Epithelial cell of esophagus (primary cell): ENCODE measurements at places on chromosomes 13 and 19.
A peak's percentile ranks its signal among the peaks of the same experiment; 100 is the strongest.

DNA sequence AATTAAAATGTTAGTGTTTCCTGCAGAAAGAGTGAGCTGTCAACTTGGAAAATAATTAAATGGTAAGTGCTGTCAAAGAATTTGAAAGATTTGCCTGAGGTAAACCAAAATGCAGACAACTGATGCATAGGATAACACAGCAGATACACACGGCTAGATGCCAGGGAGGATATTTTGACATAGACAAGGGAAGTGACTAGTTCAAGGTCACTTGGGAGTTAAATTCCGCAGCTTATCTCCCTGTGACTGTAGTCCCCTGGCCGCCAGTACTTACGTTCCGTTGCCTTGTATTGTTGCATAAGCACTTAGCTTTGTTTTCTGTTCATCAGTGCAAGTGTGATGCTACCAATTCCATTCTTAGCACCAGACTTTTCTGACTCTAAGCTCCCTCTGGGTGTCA is 247.3 kb upstream of the MAB21L1 start:
- no peak for DNase-seq

DNA sequence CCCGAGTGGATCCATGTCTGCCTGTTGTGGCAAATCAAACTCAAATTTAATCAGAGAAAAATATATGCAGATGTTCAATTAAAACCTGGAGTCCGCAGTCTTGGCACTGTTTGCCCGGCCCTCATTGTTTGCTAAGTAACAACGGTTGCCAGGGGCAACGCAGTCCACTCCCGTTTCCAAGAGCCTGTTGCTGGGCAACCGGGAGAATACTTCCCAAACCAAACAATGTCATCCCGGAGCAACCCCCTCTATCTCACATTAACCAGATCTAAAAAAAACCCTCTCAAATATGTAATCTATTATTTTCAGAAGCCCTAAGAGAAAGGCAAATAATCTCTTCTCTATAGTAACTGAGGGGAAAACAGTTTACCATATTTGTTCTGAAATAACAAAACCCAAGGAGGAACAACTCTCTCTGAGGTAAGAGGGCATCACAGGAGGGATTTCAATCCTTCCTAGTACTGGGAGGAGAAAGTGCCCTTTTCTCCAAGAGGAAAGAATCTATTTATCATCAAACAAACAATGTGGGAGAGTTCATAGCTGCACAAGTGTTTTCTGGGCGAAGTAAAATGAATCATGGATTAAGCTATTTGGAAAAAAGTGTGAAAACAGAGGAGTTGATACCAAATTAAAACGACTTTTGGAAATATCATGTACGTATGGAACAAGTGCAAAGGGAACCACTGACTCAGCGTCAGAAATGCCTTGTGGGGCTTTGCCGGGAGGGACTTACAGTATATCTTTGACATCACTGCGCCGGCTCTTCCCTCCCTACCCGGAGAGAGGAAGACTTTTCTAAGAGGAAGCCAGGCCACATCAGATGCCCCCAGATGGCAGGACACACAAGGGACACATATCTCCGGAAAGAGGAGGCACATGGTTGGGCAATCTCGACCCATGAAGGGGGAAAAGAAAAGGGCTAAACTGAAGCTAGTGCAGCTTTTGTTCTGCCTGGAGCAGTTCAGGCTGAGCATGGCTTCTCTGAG is 43.3 kb downstream of the RFX2 start:
- peak; percentile 81 for DNase-seq

GRCh38 chr19:16514383-16515019 is 18.3 kb downstream of the C19orf44 start:
- no peak for DNase-seq

GRCh38 chr13:87671031-87671752 is at the start of gene SLITRK5:
TSS of gene SLITRK5 (plus strand) at chr13:87671371. CDS start at chr13:87675389, 4,018 bp downstream.
- DNase-seq = peak; percentile 72

GRCh38 chr13:111492341-111492950 is 172.0 kb downstream of the TEX29 start:
- DNase-seq = no peak

- no peak for DNase-seq
Observed at GRCh38 chr13:47184321-47184720, 287.5 kb upstream of the HTR2A start.

DNA sequence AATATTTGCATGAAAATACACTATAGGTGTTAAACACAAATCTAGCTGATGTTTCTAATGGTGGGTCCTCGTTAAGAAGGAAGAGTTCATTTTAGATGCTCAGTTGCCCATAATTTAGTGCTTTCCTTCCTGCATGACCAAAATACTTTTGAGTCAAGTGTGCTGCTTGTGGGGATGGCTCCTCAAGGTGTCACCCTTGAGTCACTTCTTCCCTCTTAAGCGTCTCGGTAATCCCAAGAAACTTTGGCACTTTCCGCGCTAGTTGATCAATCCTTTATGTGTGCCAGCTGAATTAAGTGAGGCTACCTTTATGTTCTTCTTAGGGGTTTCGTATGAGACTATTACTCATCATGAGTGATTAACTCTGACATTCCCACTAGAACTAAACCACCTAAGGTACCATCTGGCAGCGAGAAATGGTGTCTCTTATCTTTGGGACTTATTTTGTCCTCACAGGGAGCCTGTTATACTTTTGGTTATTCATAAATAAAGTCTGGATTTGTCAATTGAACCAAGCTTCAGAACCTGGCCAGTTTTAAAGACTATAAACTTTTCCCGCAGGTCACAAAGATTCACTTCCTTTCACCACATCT is 106.8 kb downstream of the NHLRC3 start:
- peak; percentile 76 for DNase-seq

- DNase-seq = no peak
Observed at GRCh38 chr13:33229446-33230177, 55.9 kb downstream of the STARD13 start.

DNA sequence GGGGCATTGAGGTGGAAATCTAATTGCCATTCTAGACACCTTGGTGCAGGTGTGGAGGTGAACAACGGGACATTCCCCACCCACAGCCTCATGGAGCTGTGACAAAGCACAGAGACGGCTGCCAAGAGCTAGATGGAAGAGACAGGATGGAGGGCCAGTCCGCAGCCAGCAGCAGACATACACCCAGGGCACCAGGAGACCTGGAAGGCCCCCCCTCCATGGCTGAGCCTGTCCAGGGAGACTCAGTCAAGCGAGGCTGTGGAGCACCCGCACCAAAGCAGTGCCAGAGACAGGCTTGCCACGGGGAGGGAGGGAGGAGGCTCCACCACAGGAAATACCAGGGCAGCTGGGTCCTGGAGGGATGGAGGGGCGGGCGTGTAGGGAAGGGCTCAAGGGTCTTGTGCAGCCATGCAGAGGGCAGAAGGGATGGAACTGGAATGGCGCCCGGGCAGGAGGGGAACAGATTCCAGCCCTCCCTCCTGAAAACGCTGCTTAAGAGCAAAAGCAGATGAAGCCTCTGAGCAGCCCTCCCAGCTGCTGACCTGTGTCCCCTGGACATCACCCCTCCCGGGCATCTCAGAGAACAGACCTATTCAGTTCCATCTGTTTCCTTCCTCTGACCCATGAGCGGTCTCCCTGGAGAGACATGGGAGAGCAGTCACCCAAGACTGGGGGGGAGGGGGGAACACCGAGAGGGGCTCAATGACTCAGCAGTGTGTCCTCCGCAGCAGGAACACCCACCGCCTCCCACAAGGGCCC is 14.4 kb downstream of the EPS15L1 start:
- DNase-seq = peak; percentile 35

- no peak for DNase-seq
Observed at GRCh38 chr19:18746401-18747325, 44.4 kb downstream of the COMP start.

GRCh38 chr13:29310806-29311205 is 284.7 kb downstream of the SLC7A1 start:
- no peak for DNase-seq

DNA sequence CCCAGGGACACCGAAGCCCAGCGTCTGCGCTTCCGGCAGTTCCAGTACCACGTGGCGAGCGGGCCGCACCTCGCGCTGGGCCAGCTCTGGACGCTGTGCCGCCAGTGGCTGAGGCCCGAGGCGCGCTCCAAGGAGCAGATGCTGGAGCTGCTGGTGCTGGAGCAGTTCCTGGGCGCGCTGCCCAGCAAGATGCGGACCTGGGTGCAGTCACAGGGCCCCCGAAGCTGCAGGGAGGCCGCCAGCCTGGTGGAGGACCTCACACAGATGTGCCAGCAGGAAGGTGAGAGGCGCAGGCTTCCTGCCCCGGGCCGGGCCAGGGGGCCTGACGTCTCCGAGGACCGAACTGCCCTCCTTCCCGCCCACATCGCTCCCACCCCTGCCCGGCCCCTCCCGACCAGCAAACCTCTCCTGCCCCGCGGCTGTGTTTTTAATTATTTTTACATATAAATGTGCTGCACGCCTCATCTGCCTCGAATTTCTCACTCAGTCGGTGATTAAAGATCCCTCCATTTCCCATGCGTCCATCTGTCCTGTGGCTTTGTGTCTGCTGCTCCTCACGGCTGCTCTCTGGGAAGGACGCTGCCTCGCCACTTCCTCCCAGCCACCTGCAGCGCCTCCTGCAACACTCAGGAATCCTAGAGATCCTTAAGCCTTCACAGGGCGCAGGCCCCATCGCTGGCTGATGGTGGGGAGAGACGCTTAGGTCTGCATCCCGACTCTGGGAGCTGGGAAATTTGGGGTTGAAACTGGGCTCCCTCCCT is 4.3 kb downstream of the ZSCAN1 start:
- DNase-seq = no peak

GRCh38 chr13:113374511-113375175 is 10.7 kb upstream of the GRTP1 start:
- no peak for DNase-seq

DNA sequence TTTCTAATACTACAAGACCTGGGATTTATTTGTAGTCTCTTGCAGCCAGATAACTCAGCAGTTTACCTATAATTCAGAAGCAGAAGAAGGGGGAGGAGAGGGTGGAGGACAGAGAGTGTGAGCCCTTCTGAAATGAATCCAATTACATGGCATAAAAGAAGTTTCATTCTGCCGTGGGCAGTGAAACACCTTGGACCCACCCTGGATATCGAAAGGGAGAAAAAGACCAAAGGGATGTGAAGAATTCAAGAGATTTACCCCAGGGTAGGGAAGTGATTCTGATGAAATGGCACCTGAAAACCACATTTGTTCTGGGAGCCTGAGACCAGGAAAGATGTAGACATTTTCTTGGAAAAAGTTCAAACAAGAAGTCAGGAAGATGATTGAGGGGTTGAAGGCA is 140.9 kb downstream of the NDFIP2 start:
- DNase-seq = peak; percentile 92

- no peak for DNase-seq
Observed at GRCh38 chr13:33855371-33855895, 37.5 kb downstream of the RFC3 start.

GRCh38 chr13:51997641-51998330 is 13.5 kb downstream of the ATP7B start:
- no peak for DNase-seq

GRCh38 chr19:50551715-50552187 is 16.5 kb downstream of the LRRC4B start:
- no peak for DNase-seq

GRCh38 chr13:66558506-66558905 is 671.6 kb downstream of the PCDH9 start:
- DNase-seq = no peak

DNA sequence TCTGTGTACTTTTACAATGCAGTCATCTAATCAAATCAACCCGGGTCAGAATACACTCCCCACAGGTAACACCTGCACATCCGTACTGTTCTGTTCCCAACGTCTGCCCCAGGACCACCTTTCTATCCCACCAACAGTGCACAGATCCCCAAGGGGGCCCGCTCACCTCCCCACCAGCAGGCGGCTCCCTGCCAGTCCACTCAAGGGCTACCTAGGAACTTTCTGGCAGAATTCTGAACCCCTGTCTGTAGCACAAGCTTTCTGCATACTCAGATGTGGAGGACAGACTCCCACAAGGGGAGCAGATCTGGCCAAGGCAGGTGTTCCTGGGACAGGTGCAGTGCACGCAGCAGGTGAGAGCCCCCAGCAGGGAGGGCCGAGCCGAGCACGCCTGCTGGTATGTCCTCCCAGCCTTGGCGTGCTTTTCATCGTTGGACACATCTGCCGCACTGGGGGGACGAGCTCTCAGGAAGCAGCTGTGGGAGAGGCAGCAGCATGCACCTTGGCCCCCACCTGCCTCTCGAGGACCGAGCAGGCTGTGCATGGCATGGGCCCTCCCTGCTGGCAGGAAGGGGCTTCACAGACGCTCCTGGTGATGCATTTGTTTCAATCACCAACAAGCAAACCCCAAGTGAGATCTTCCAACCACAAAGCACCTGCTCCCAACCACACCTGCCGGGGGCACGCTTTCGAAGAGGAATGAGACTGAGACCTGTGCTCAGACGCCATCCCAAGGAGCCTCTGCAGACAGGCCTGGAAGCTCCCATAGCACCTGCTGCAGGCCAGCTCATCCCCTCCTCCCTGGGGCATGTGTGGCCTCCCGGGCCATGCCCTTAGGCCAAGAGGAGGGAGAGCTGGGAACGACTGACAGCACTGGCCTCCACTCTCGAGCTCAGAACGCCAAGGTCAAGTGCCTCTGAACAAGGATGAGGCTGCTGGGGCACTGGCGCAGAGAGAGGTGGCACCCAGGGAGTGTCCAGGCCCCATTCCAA is 35.9 kb downstream of the RAB20 start:
- no peak for DNase-seq
